ENCODE measurements at places on chromosomes 7 and 10.

- no peak for DNase-seq
Observed at GRCh38 chr10:112953174-112954159, 3.4 kb downstream of the TCF7L2 start.

DNA sequence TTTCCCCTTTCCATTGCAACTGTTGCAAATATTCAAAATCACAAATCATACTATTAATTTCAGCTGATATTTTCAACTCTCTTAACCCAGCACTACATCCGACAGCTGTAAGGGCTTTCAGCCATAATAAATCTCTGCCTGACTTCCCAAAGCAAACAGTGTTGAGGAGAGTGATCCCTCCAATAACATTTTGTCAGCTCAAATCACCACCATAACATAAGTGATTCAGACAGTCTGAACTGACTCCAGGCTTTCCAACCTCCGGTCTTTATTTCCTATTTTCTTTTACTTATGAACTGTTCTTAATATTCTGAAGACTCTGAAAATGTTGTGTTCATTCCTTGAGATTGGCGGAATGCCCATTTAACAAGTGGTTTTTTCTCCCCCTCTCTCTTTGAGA lies 1085.9 kb downstream of the GATA3 start:
- no peak for DNase-seq

DNA sequence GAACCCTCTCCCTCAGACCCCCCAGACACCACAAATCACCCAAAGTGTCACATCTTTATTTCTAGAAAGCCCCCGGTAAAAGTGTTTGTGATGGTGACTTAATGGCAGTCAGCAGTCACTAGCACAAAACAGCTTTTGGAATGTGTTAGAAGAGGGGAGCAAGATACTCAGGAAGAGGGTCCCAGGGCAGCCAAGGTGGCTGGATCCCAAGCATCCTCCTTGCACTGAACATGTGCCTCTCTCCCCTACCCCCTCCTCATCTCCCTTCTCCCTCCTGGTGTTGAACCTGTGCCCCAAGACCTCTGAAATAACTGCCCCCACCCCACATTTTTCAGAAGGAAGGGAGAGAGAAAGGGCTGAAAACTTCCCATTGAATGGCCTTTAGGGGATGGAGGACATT lies 37.8 kb upstream of the MXI1 start:
- DNase-seq = no peak

DNA sequence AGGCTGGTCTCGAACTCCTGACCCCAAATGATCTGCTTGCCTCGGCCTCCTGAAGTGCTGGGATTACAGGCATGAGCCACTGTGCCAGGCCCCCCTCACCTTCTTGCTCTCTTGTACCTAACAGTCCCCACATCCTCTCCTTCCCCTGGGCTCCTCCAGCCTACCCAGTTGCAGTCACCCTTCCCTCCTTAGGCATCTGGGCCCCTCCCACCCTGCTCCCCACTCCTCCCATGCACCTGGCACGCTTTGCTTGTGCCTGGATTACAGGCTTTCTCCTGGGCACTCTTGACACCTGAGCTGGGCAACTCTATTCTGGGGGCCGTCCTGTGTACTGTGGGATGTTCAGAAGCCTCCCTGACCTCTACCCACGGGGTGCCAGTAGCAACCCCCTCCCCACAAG lies 3.0 kb downstream of the CLDN15 start:
- no peak for DNase-seq

- DNase-seq = no peak
Observed at GRCh38 chr7:154450451-154450850, 398.3 kb downstream of the DPP6 start.

DNA sequence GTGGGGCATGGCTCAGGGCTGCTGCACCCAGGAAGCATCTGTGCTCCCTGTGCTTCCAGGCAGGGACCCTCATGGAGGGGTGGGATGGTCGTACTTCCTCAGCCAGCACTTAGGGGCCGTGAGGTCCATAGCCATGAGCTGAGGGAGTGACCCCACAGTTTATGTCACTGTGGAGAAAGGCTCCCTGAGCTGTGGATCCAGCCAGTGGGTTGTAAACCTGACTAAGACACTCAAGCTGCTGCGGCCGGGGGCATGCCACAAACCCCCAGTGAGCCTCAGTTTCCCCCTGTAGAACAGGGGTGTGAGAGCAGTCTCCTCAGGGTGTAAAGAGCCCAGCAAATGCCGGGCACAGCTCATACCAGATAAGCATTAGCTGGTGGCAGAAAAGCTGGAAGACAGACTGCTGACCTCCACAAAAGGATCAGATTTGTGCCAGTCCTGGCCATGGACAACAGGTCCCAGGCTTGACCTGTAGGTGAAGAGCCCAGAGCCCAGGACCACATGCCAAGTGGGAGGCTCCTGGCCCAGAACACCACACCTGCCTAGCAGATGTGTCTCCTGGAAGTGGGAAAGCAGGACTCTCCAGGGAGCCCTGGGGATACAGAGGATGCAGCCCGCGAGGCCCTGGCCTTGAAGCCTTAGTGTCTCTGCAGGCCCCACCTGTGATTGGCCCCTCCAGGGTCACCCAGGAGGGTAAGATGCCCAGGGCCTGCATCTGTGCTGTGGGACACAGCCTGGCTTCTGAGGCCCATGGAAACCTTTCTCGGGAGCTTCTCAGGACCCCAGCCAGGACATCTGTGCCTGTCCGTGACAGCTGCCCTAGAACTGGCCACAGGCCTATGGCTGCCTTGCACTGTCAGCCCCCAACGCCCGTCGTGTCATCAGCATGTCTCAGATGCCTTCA lies 78.1 kb upstream of the RET start:
- DNase-seq = no peak

DNA sequence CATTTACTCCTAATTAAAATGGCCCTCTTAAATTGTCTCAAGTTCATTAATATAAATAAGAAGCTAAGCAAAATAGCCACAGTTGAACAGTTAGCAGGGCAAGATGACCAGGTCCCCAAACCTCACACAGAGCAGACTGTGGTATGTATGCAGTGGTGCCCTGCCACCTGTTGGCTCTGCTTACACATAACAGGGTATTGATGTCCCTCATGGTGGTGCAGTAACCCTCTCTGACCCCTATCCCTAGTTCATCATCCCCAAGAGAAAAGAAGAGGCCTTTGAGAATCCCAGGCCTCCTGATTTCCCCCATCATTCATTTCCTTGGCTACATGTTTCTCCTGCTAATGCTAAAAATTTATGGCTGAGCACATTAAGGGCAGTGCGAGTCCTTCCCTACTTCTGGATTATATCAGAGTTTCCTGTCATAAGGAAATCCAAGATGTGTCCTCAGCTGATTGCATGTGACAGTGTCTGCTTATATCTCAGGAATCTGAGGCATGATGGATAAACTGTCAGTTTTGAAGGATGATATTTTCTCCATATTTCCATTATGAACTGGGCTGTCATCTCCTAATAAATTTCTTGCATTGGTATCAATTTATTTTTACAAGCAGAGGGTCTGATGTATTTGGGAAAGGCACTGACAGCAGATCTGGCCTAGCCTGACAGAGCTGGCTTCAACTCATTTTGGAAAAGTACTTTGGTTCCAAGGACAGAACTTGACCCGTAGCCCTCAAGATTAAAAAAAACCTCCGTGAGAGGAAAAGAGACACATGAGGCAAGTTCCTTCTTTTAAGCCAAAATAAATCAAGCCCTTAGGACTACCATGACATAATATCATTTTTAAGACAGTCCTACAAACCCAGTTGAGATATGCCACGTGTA lies 880.6 kb downstream of the LRMDA start:
- no peak for DNase-seq

GRCh38 chr10:89351780-89352597 lies 24.2 kb downstream of the IFIT3 start:
- DNase-seq = no peak

DNA sequence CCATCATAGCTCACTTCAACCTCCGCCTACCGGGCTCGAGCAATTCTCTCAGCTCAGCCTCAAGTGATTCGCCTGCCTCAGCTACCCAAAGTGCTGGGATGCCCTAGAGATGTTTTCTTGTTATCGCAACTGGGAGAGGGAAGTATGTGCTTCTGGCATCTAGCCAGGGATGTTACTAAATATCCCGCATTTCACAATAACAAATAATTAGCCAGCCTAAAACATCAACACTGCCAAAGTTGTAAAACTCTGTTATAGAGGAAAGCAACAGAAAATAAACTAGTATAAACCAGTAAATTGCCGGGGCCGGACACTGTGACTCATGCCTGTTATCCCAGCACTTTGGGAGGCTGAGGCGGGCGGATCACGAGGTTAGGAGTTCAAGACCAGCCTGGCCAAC lies 7.2 kb downstream of the INA start:
- no peak for DNase-seq

DNA sequence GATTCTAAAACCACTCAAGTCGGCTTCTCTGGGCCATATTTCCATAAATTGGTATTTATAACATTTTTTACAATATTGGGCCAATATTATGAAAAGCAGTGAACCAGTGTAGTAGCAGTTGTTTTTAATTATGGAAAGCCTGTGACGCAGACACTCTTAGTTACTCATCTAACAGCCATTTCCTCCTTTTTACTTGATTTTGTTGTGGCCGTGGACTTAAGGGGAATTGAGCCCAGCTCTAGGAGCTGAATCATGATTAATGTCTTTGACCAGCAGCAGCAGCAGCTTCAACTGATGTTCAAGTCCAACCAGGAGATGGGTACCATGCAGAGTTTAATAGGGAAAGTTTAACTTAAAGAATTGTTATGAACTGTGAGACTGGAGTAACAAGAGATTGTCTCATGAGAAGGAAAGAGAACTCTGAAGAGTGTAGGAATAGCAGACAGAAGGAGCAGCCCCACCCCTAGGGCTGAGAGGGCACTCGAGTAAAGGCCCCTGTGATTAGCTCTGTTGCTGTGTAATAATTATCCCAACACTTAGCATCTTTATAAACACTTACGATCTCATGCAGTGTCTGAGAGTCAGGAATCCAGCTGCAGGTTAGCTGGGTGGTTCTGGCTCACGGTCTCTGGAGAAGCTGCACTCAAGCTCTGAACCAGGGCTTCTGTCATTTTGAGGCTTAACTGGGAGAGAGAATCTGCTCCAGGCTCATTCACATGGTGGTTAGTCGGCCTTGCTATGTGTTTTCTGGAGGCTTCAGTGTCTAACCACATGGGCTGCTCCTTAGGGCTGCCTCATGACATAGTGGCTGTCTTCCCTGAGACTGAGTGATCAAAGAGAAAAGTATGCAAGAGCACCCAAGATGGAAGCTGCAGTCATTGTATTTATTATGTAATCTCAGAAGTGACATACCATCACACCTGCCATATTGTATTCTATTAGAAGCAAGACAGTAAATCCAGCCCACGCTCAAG lies 4.6 kb downstream of the LANCL2 start:
- DNase-seq = no peak

- DNase-seq = no peak
Observed at GRCh38 chr7:18684916-18685315, 189.4 kb downstream of the HDAC9 start.

DNA sequence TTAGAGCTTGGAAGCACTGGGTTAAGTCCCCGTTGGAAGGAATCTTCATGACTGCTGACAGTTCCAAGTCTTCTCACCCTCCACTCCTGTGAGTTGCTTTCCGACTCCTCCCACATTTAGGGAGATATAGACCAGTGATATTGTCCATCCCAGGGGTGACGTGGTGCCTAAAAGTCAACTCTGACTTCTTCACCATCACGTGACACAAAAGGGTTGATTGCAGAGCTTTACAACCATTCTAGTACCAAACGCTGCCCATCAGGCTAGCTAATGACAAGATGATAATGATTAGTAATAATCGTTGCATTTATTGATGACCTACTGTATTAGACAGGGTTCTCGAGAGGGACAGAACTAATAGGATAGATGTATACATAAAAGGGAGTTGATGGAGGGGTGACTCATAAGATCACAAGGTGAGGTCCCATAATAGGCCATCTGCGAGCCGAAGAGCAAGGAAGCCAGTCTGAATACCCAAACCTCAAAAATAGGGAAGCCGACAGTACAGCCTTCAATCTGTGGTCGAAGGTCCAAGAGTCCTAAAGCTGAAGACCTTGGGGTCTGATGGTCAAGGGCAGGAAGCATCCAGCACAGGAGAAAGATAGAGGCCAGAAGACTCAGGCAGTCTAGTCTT lies 85.3 kb upstream of the CARD11 start:
- no peak for DNase-seq

GRCh38 chr10:43595739-43596298 lies 10.4 kb upstream of the ZNF485 start:
- DNase-seq = peak; percentile 21

GRCh38 chr7:43211286-43211685 lies 98.8 kb downstream of the HECW1 start:
- DNase-seq = no peak

- DNase-seq = no peak
Observed at GRCh38 chr10:113304726-113305125, 248.1 kb upstream of the HABP2 start.

DNA sequence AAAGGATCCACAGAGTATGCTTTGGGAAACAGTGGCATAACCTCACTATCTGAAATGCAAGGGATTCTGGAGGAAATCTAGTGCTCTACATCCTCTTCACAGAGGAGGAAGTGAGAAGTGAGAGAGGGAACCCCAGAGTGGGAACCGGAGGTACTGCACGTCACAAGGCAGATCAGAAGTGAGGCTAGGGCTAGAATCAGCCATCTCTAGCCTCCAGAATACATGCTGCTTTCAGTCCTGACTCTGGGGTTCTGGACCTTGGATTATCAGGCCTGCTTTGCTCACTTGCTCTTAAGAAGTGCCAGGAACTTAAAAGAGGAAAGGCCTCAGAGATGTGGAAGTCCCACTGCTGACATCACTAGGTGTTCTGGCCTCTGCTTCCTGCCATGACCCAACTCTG lies 25.7 kb downstream of the ZNF503 start:
- no peak for DNase-seq

- no peak for DNase-seq
Observed at GRCh38 chr10:69287181-69287580, 8.9 kb downstream of the HK1 start.

- no peak for DNase-seq
Observed at GRCh38 chr7:538764-539685, 19.4 kb upstream of the PDGFA start.

- peak; percentile 51 for DNase-seq
Observed at GRCh38 chr7:131027287-131027773, 293.3 kb upstream of the KLF14 start.

DNA sequence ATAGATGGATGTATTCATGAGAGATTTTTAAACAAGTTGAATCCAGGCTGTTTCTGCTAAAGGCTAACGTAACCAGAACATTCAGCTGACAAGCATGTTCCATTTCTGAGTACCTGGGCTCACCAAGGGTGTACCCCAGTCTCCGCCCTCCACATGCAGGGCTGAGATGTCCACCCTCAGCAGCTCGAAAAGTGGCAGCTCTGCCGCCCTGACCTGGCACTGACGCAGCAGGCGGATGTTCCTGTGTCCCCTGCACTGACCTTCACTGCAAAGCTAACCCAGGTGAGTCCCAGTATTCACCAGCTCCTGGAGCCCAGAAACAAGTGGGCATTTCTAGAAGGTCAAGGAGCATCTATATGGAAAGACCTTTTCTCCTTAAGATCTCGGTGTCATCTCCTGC lies 437.4 kb downstream of the PTPRN2 start:
- DNase-seq = no peak

- no peak for DNase-seq
Observed at GRCh38 chr10:43402880-43403452, 6.0 kb downstream of the HNRNPF start.

All from CD4-positive, alpha-beta T cell treated with Interleukin-15 for 4 hours (primary cell).